Activated CD8-positive, alpha-beta memory T cell treated with anti-CD3 and anti-CD28 coated beads for 4 hours (primary cell): ENCODE measurements at places on chromosomes 7 and 10.

DNA sequence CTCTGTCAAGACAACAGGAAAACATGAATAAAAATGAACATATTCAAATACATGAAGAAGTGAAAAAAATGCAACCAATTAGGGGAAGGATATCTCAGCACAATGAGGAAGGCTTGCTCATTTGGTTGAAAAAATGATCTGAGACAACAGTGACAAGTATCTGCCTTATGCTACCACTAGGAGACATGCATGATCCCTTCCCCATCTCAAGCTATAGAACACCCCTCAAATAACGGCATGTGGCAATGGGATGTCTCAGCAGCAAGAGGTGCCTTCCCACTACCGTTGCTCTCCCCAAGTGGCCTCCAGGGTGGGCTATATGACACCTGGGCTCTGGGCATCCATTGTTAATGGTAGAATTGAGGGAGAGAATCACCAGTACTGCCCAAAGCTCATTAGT lies 98.1 kb upstream of the RSU1 start:
- DNase-seq: no peak

DNA sequence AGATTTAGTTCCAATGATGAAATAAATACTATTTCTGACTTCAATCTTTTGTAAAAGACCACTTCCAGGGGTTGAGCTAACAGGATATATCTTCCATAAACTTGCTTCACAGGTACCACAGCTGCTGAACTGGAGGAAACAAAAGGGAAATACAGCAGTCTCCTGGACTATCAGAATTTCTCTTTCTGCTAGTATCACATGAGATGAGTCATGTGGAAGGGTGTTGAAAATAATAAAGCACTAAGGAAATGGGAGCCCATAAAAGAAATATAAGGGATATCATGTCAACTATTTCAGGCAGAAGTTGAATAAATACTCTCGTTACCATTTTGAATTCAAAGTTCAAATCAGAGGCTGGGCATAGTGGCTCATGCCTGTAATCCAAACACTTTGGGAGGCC lies 250.3 kb upstream of the NFE2L3 start:
- DNase-seq: no peak

DNA sequence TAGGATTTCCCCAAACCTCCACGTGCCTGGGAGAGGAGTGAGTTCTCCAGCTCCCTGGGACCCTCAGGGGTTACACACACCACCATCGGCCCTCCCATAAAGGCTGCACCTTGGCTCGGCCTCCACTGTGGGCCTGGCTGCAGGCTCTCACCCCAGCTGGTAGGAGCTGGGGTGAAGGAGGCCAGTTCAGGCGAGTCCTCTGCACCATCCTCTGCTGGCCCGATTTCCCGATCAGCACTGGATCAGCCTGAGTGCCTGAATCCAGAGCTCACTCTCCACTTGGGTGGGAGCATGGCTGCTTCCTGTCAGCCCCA lies 115.1 kb upstream of the RET start:
- no peak for DNase-seq

DNA sequence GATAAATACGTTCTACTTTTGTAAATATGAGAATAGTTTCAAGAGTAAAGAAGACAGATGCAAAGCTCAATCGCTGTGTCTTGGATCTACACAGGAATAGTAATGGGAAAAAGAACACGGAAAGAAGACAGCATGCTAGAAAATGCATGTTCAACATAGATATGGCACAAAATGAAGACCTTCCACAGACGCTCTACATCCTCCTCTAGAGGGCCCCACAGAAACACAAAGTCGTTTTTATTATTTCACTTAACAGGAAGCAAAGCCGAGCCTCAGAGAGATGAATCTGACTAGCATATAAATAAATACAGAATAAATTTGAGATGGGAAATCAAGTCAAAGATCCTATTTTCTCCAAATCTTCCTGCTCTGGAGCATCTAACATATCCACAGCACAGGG lies 292.6 kb downstream of the PARD3 start:
- no peak for DNase-seq

GRCh38 chr7:131425992-131426391 lies 98.3 kb downstream of the MKLN1 start:
- DNase-seq: no peak

- DNase-seq: no peak
Measured at GRCh38 chr7:150746921-150747320, 9.7 kb downstream of the GIMAP5 start.

DNA sequence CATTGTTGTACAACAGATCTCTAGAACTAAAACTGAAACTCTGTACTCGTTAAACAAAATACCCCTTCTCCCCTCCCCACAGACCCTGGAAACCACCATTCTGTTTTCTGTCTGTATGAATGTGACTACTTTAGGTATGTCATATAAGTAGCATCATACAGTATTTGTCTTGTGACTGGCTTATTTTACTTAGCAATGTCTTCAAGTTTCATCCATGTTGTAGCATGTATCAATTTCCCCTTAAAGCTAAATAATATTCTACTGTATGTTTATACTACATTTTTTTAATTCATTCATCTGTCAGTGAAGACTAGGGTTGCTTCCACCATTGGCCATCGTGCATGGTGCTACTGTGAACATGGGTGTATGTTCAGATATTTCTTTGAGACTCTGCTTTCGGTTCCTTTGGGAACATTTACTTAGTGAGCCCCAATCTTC lies 71.2 kb upstream of the RPA3 start:
- no peak for DNase-seq

DNA sequence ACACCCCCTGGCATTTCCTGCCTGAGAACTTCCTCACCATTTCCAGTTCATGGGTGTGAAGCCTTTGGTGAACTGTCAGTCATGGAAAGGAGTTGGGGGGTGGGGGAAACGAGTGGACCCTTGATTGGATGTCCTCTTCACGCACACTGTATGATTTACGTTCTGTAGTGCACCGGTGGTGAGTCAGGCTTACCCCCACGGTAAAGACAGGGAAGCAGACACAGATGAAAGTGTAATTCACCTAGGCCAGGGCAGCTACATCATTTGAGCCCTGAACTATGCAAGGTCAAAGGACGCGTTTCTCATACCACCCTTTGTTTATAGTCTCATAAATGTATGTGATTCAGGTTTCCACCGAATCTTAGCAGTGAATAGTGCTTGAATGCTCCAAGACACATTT lies 628.3 kb upstream of the PFKP start:
- DNase-seq: no peak

DNA sequence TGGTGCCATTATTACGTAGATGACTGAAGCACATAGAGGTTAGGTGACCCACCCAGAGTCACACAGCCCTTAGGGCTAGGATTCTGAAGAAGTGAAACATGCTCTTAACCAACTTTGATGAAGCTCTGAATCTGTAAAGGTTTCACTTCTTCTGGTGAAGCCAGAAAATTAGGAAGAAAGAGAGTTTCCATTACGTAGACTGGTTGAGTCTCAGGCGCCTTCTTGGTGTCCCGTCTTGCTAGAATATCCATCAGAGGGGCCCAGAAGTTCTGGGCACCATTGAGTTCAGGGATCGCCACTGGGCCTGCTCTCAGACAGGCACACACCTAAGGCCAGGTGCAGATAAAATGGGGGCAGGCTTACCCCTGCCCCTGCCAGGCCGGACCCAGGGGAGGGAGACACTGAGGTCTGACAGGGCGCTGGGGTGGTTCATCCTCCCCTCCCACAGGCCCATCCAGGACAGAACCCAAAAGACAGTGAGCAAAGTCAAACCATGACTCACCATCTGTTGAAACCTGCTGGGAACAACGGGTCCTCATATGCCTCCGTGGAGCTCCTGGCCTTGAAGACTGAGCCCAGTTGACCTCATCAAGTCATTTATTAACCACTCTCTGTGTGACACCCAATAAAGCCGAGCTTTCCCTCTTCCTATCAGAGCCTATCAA lies 33.2 kb downstream of the DRGX start:
- DNase-seq: no peak

- DNase-seq: no peak
Measured at GRCh38 chr10:117166418-117167345, 28.6 kb upstream of the VAX1 start.

GRCh38 chr10:126080291-126080825 lies 184.0 kb downstream of the FANK1 start:
- DNase-seq: no peak

- no peak for DNase-seq
Measured at GRCh38 chr10:3096149-3096548, 28.8 kb downstream of the PFKP start.

GRCh38 chr7:74568658-74569057 lies 88.9 kb upstream of the GTF2I start:
- no peak for DNase-seq

GRCh38 chr10:21166557-21167287 lies 269.6 kb upstream of the NEBL start:
- no peak for DNase-seq

- no peak for DNase-seq
Measured at GRCh38 chr10:100652406-100653135, 92.8 kb upstream of the PAX2 start.

GRCh38 chr10:429696-430095 lies 259.8 kb downstream of the DIP2C start:
- DNase-seq: no peak

- DNase-seq: no peak
Measured at GRCh38 chr7:29401769-29402168, 161.9 kb upstream of the PRR15 start.

GRCh38 chr10:96244354-96244753 lies 27.0 kb downstream of the BLNK start:
- DNase-seq: no peak

- no peak for DNase-seq
Measured at GRCh38 chr7:141416650-141417270, 134.4 kb upstream of the AGK start.

DNA sequence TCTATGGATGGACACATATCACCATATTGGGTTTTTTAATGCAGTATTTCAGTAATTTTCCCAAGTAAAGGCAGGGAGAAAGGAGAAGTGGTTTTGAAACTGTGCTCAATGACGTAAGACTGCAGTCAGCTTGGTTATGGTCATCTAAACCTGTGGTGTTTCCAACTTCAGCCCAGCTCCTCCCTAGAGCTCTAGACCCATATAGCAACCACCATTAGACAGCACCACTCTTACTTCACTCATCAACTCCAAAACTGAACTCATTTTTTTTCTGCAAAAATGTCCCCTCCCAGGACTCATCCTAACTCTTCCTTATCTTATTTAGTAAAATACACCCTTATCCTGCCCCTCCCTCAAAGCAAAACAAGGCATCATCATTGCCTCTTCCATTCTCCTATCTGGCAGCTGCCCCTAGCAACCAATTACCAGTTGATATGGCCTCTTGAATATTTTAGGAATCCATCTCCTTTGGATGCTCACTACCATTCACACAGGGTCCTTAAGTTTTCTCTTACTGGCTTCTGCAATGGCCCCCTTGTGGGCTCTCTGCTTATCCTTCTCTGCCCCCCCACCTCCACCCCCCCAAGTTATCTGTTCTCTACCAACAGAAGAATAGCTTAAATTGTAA lies 1.5 kb upstream of the RALA start:
- no peak for DNase-seq
